ENCODE measurements at places on chromosomes 11 and 22.
A peak's percentile ranks its signal among the peaks of the same experiment; 100 is the strongest.

GRCh38 chr11:2100361-2101170 lies 38.6 kb downstream of the IGF2 start:
- DNase-seq = no peak

GRCh38 chr22:40418366-40419201 lies 48.2 kb downstream of the SGSM3 start:
- peak; percentile 56 for DNase-seq

DNA sequence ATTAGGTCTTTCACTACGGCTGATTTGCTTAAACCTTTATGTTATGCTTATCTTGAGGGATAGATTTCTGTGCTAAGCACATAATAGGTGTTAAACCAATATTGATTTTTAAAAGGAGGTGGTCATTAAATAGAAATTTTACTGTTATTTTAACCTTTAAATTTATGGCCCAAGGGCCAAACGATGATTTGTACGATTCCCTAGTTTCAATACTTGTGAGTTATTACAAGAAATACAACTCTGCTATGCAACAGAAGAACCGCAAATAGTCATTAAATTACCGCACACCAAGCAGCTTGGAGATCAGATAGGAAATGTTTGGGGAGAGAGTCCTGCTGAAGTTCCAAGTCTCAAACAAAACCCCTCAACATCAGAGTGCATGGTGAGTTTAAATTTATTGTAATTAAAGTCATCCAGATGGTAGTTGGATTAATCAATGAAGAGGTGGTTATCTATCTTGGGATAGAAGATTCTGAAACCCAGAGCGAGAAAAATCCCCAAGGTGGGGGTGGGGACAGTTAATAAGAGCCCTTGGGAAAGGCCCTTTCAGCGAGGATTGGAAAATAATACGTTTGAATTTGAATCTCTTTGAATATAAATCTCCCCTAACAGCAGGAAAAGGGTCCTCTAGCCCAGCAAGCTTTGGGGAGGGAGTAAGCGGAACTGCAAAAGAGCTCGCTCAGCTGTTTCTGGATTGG lies 805 bp upstream of the QSER1 start:
- peak; percentile 42 for DNase-seq

DNA sequence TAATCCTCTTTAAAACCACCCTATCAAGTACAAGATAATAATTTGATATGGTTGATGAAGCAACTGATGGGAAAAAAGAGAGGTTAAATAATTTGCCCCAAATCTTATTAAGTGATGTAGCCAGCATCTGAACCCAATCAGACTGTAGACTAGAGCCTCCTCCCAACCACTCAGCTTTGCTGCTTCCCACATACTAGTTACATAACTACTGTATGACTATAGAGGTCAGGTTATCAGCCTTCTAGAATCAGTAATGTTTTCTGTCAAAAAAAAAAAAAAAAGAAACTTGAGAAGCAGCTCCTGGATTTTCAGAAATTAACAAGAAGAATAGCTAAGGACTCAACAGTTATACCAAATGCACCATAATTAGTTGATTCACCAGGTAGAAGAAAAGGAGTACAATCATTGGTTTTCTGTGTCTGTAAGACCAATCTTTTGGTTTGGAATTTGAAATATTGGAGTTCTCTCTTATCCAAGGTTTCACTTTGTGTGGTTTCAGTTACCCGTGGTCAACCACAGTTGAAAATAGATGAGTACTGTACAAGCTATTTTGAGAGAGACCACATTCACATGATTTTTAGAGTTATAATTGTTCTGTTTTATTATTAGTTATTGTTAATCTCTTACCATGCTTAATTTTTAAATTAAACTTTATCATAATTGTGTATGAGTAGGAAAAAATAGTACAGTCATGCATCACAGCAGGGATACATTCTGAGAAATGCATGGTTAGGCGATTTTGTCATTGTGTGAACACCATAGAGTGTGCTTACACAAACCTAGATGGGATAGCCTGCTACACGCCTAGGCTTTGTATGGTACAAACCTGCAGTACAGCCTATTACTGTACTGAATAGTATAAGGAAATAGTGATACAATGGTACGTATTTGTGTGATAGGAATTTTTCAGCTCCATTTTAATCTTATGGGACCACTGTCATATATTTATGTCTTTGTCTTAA lies 72.2 kb downstream of the PDHX start:
- DNase-seq = peak; percentile 88

- DNase-seq = no peak
These were observed 3.8 kb upstream of the PKP3 start for GRCh38 chr11:390175-390574.

Data from fibroblast of lung (primary cell).